ENCODE measurements at places on chromosomes 12 and 14. TPM values are rescaled to one million over a fixed set of nuclear protein-coding genes. Genes with fewer than 3 reads are reported as not detected.

- peaks cover 74% of the 10 kb centered on the region for H3K36me3 ChIP-seq
- H3K27me3 ChIP-seq: no peaks in the 10 kb centered on the region
- DNase-seq: no peak
- H3K4me1 ChIP-seq: no peaks in the 10 kb centered on the region
Observed at GRCh38 chr12:1948883-1949282, 30.4 kb upstream of the CACNA2D4 start.

GRCh38 chr12:18250313-18250916 is 10.9 kb upstream of the PIK3C2G start:
- H3K27me3 ChIP-seq: no peaks in the 10 kb centered on the region
- no peak overlapping the region for H3K4me3 ChIP-seq
- no peak for DNase-seq
- no peak overlapping the region for H3K27ac ChIP-seq

DNA sequence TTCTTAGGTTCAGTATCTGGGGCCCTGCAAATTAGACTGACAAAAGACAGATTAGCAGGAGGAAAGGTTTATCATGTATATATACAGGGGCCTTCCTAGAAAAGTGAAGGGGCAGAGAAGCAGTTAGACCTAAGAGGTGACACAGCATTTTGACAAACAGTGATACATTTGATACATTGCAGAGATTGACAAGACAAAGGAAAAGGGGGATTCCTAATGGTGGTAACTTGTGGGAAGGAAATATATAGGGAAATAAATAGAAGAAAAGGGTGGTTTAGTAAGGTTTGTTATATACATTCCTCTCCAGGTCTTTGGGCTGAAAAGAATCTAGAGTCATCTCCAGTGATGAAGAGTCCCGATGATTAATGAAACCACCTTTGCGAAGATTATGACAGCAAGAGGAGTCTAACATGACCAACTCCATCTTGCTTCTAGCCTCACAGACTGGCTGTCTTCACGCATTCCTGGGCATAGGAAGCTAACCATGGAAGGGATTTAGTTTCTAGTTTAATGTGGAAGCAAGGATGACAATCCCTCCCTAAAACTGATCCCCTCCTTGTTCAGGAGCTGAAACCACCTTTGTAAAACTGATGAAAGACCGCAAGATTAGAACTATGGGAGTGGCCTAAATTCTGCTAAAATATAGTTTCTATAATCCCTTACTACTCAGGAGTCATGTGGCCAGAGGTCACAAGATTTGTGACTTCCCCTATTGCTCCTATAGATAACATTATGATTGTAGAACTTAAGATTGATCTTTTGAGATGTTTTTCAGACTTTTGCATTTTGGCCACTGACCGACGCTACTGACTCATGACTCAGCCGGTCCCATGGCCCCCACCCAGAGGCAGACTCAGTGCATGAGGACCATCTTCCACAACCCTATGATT is 31.1 kb upstream of the CPM start:
- no peaks in the 10 kb centered on the region for H3K36me3 ChIP-seq
- no peak for DNase-seq
- H3K27ac ChIP-seq: no peak overlapping the region

GRCh38 chr12:16148938-16149337 is 128.5 kb downstream of the SLC15A5 start:
- DNase-seq: no peak
- no peaks in the 10 kb centered on the region for H3K36me3 ChIP-seq
- no peaks in the 10 kb centered on the region for H3K4me1 ChIP-seq
- H3K27ac ChIP-seq: no peak overlapping the region
- no peaks in the 10 kb centered on the region for H3K27me3 ChIP-seq

- no peaks in the 10 kb centered on the region for H3K27me3 ChIP-seq
- no peak for DNase-seq
- H3K4me1 ChIP-seq: no peaks in the 10 kb centered on the region
- H3K4me3 ChIP-seq: no peak overlapping the region
- no peak overlapping the region for H3K27ac ChIP-seq
Observed at GRCh38 chr12:122148657-122149056, 25.4 kb downstream of the IL31 start.

- no peaks in the 10 kb centered on the region for H3K36me3 ChIP-seq
- no peaks in the 10 kb centered on the region for H3K27me3 ChIP-seq
- no peaks in the 10 kb centered on the region for H3K4me1 ChIP-seq
- H3K4me3 ChIP-seq: no peak overlapping the region
- no peak overlapping the region for H3K27ac ChIP-seq
- DNase-seq: no peak
Observed at GRCh38 chr12:90235642-90236041, 527.0 kb upstream of the ATP2B1 start.

DNA sequence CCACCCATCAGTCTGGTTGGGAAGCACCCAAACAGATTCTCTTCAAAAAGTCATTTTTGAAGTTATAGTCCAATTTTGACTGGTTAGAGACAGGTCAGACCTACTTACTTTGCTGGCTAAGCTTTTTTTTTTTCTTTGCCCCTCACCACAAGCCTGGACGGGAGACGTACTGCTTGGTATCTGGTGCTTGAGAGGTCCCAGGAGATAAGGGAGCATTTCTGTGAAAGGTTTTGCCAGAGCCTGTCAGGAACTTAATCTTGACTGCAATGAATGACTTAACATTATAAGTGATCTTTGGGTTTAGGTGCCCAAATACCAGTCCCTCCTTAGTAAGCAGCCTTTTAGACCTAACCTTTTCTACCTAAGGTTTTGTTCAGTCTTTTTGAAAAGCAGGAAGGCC is 6.3 kb downstream of the MTHFD1 start:
- DNase-seq: no peak
- no peak overlapping the region for H3K27ac ChIP-seq
- H3K4me1 ChIP-seq: peaks cover 4% of the 10 kb centered on the region
- H3K27me3 ChIP-seq: no peaks in the 10 kb centered on the region
- no peak overlapping the region for H3K4me3 ChIP-seq

DNA sequence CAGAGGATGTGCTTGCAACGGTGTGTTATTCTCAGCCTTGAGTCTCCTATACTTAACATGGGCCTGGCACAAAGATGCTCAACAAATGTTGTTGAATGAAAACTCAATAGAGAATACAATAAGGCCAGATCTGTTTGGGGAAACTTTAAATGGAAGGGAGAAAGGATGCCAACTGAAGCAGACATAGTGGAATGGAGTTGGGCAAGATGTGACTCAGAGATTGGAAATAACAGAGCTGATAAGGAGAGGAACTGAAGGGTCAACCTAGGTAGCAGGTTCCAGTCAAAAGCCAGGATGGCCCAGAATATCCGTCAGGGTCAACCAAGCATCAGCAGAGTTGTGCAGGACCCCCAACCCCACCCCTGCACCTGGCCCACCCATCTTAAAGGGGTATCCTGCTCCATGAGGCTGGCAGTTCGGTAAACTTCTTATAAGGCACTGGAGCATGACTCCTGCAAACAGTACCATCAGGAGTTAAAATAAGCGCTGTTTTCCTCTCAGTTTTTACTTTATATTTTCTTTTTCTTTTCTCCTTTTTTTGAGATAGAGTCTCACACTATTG is 1.1 kb upstream of the BCDIN3D start:
- no peak for DNase-seq
- H3K4me1 ChIP-seq: peaks cover 17% of the 10 kb centered on the region
- H3K27ac ChIP-seq: peak overlapping the region; percentile 91
- H3K27me3 ChIP-seq: peaks cover 4% of the 10 kb centered on the region
- H3K4me3 ChIP-seq: no peak overlapping the region

DNA sequence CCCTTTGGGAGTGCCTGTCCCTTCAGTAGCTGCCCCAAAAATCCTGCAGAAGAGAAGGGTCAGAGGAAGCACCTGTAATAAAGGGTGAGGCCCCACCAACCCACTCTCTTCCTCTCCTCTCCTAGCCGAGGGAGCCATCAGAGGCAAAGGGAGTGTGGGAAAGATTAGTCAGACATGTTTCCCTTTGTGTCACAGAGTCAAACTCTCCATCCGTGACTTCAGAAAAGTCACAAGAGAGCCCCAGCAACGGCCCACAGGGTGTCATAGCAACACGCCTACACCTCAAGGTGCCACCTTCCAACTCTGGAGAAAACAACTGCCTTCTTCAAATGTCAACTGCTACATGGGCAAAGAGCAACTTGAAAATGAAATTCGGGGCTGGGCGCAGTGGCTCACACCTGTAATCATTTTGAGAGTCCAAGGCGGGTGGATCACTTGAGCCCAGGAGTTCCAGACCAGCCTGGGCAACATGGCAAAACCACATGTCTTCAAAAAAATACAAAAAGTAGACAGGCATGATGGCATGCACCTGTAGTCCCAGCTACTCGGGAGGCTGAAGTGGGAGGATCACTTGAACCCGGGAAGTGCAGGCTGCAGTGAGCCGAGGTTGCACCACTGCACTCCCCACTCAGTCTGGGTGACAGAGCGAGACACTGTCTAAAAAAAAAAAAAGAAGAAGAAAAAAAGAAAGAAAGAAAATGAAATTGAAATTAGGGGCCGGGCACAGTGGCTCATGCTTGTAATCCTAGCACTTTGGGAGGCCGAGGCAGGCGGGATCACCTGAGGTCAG is 17.7 kb upstream of the CD27 start:
- H3K36me3 ChIP-seq: no peaks in the 10 kb centered on the region
- peak overlapping the region; percentile 32 for H3K27ac ChIP-seq
- DNase-seq: no peak
- no peaks in the 10 kb centered on the region for H3K27me3 ChIP-seq
- H3K4me3 ChIP-seq: no peak overlapping the region

DNA sequence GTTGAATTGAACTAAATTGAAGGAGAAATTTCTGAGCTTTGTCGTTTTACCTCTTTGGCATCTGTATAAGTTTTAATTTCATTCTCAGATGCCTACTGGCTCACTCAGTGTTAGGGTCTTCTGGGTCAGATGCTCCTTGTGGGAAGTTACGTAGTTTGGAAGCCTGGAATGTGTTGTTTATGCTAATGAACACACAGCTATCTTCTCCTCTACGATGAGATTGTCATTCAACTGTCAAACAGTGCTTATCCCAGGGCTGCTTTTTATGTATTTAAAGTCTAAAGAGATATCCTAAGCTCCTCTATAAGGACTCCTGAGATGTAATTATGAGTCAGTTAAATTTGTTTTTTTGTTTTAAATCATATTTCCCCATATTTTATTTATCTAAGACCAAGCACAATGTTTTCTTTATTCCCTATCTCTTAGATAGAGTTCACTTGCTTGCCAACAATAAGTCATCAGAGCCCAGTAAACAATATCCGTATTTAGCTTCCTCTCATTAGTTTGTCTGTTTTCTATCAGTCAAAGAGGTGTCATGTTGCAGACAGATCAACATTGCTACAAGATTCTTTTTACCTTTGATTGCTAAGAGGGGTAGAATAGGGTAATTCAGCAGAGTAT is 368.0 kb upstream of the PDE3A start:
- no peaks in the 10 kb centered on the region for H3K27me3 ChIP-seq
- DNase-seq: no peak
- no peak overlapping the region for H3K27ac ChIP-seq
- H3K4me3 ChIP-seq: no peak overlapping the region
- no peaks in the 10 kb centered on the region for H3K36me3 ChIP-seq

GRCh38 chr12:76277480-76277879 is 70.7 kb downstream of the BBS10 start:
- H3K27ac ChIP-seq: peak overlapping the region; percentile 45
- H3K36me3 ChIP-seq: no peaks in the 10 kb centered on the region
- H3K4me1 ChIP-seq: peaks cover 12% of the 10 kb centered on the region
- H3K27me3 ChIP-seq: no peaks in the 10 kb centered on the region

DNA sequence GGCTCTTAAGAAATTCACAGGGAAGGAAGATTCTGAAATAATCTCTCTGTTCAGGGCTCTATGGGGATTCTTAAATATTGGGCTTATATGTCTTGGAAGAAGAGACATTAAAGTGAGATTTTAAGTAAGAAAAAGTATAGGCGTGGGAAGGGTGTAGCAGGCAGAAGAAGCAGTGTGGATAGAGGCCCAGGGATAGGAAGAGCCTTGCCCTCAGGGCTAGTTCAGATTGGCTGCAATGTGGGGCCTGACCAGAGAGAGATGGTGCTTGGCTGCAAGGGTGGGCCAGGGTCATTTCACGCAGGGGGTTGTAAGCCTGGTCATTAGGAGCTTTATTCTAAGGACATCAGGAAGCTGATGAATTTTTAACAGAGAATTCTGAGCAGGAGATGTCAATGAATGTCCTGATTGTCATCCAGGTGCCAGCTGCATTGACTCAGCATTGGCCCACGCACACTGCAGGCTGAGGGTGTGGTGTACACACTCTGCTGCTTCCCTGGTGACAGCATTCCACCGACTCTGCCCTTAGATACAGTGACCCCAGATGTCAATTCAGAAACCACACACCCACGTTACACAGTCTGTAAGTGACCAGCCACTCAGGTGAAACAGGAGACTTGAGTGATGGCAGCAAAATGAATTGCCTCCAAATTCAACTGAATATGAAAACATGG is 582.5 kb downstream of the NRXN3 start:
- H3K4me1 ChIP-seq: no peaks in the 10 kb centered on the region
- no peaks in the 10 kb centered on the region for H3K36me3 ChIP-seq
- H3K27me3 ChIP-seq: no peaks in the 10 kb centered on the region
- H3K4me3 ChIP-seq: no peak overlapping the region
- DNase-seq: no peak
- H3K27ac ChIP-seq: no peak overlapping the region

DNA sequence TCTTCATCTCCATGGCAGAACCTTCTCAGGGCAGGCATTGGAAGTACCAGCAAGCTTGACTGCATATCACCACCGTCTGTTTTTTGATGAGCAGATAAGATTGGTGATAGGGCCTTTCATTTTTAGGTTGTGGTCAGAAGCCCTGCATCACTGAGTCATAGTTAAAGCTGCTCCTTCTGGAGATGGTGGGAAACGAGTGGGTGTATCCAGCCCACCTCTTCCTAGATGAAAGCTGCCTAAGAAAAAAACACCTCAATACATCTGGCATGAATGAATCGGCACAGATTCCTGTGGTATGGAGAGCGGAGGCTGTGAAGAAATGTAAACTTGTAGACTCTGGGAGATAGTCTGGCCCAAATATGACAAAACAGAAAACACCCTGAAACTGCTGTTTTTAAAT is 248.7 kb upstream of the EGLN3 start:
- H3K36me3 ChIP-seq: no peaks in the 10 kb centered on the region
- peaks cover 16% of the 10 kb centered on the region for H3K27me3 ChIP-seq
- H3K4me3 ChIP-seq: no peak overlapping the region
- H3K4me1 ChIP-seq: no peaks in the 10 kb centered on the region
- no peak overlapping the region for H3K27ac ChIP-seq

- peak; percentile 30 for DNase-seq
- no peak overlapping the region for H3K27ac ChIP-seq
- H3K36me3 ChIP-seq: no peaks in the 10 kb centered on the region
- H3K27me3 ChIP-seq: no peaks in the 10 kb centered on the region
- H3K4me3 ChIP-seq: no peak overlapping the region
- H3K4me1 ChIP-seq: peaks cover 10% of the 10 kb centered on the region
Observed at GRCh38 chr14:64970041-64970440, 2.1 kb downstream of the RAB15 start.

ALKBH2 gene
- 10.1 TPM for total RNA-seq

LTB4R2 gene
- 6.4 TPM for total RNA-seq

TPPP2 gene
- not detected for total RNA-seq

Measured in upper lobe of right lung (tissue), 1 donor.